ENCODE measurements at places on chromosomes 12 and 14. TPM values are rescaled to one million over a fixed set of nuclear protein-coding genes. Genes with fewer than 3 reads are reported as not detected.

The RAB2B gene
- total RNA-seq: 21.0 TPM

The TMCC3 gene
- total RNA-seq: 0.19 TPM

The P3H3 gene
- 0.36 TPM for total RNA-seq

The CCDC196 gene
- not detected for total RNA-seq

The GYS2 gene
- total RNA-seq: not detected

The KCNC2 gene
- total RNA-seq: not detected

The PXN gene
- 37.1 TPM for total RNA-seq

The SCAF11 gene
- 111 TPM for total RNA-seq
